ENCODE measurements at places on chromosomes 12 and 14.

DNA sequence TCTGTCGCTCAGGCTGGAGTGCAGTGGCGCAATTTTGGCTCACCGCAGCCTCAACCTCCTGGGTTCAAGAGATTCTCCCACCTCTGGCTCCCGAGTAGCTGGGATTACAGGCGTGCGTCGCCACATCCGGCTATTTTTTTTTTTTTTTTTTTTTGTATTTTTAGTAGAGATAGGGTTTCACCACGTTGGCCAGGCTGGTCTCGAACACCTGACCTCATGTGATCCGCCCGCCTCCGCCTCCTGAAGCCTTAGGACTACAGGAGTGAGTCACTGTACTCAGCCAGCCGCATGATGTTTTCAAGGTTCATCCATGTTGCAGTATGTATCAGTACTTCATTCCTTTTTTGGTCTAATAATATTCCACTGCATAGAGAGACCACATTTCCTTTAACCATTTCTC lies 2.4 kb upstream of the RNF34 start:
- DNase-seq, result no peak

DNA sequence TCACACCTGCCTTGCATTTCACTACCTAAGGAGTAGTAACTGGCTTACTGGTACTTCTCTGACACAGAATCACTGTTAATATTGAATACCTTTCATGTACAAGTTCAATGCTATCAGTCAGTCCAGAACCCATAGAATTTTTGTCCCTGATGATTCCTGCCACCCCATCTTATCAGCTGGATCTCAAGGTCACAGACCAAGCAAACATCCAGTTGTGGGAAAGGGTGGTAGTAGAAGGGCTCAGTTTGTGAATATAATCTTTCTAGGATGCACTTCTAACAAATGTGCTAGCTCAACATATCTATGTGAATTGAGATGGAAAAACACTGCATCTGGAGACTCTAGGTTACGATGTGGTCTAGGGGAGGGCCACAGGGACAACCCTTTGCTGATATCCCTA lies 14.1 kb downstream of the PPP1CC start:
- DNase-seq, result no peak

DNA sequence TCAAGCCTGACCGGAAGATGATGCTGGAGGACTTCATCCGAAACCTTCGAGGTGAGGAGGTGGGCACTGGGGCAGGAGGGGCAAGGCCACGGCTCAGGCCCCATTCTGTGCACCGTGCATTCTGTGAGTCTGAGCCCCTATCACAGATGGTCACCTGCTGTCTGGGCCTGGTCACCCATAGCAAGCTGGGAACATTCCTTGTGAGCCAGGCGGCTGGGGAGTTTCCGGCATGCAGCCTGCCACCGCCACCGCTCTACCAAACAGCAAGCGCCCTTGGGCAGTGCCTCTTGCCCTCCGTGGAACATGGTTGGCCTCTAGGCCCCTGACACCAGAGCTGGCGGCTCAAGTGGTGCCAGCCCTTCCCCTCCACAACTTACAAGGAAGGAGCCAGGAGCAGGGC lies 56.3 kb downstream of the SLC6A12 start:
- no peak for DNase-seq

GRCh38 chr12:14410841-14411569 lies 45.5 kb downstream of the ATF7IP start:
- peak; percentile 55 for DNase-seq

DNA sequence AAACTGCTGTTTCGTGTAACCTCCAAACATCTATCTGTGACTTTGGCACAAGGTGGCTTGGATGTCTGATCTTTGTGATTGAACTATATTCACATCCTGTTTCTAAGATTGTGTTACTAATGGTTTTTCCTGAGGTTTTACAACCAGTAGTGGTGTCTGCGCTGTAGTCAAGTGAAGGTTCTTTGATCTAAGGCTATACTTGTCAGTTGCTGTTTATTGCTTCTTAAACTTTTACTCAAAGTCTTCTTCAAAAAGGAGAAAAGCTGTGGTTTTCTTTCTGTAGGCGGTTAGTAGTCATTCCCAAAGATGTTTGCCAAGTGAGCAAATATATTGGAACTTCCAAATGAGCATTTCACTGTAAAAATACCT lies 12.3 kb upstream of the CALM1 start:
- DNase-seq, result no peak

DNA sequence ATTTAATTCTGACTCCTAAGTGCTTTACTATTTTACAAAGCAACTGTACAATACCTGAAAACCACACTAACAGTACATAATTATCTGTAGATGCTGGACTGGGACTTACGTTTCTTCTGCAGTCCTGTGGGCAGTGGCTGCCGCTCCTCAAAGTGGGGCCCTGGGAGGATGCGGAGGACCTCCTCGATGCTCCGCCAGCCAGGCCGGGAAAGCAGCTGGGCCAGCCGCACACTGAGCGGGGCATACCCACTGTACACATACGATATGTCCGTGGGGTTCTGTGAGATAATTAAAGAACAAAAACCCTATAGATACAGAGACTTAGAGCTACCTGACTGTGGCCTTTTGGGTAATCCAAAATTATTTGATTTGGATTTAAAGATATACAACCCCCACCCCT lies 6.8 kb upstream of the DIABLO start:
- no peak for DNase-seq

GRCh38 chr12:117231750-117232149 lies 41.5 kb upstream of the FBXO21 start:
- peak; percentile 31 for DNase-seq
